ENCODE measurements at places on chromosomes 3 and 15.

- DNase-seq = no peak
Measured at GRCh38 chr3:8709801-8710507, 23.6 kb upstream of the CAV3 start.

DNA sequence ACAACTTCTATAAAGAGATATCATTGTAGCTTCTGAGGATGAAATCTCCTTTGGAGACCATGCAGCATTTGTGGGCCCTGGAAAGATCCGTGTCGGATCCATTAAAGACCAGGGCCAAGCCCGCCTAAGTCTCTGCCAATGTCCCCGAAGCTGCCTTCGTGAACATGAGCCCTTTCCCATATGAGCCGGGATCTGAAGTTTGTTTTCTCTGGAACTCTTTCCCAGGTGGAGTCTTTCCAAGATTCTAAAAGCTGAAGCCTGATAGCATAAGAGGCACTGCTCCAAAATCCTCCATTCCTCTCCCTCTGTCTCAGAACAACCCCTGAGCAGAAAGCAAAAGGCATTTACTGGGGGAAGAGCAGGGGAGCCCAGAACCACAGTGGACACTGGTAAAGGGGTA, 274.6 kb downstream of the NTRK3 start:
- DNase-seq = no peak

- no peak for DNase-seq
Measured at GRCh38 chr15:72492733-72493132, 18.6 kb downstream of the ARIH1 start.

DNA sequence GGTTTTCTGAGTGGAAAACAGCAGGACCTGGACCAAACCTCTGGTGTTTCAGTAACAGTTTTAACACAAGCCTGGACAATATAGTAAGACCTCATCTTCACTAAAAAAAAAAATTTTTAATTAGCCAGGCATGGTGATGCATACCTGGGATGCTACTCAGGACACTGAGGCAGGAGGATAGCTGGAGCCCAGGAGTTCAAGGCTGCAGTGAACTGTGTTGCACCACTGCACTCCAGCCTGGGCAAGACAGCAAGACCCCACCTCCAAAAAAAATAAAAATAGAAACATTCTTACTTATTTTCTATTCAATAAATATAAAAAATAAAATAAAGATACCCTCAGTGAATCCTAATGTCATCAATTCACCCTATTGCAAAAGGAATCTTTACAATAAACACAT, 21.5 kb downstream of the ULK4 start:
- no peak for DNase-seq

- no peak for DNase-seq
Measured at GRCh38 chr3:77825001-77825827, 785.3 kb downstream of the ROBO2 start.

GRCh38 chr3:1661839-1662238, 436.8 kb upstream of the CNTN4 start:
- DNase-seq = no peak

DNA sequence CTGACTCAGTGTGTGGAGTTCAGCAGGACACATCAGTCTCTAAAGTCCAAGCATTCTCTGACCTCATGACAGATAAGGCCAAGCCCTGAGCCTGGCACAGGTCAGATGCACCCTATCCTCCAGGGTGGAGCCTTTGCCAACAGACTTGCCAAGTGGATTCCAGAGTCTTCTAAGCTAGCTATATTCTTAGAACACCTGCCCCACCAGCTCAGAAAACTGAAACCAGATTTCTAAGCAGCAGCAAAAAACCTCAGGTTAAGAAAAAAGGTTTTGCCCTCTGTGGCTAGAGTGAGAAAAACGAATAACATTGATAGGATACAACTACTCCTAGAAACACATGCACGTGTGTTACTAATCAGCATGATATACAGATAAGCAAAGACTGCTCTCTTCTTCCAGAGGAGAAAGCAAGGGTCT, 11.6 kb downstream of the RMDN3 start:
- no peak for DNase-seq

DNA sequence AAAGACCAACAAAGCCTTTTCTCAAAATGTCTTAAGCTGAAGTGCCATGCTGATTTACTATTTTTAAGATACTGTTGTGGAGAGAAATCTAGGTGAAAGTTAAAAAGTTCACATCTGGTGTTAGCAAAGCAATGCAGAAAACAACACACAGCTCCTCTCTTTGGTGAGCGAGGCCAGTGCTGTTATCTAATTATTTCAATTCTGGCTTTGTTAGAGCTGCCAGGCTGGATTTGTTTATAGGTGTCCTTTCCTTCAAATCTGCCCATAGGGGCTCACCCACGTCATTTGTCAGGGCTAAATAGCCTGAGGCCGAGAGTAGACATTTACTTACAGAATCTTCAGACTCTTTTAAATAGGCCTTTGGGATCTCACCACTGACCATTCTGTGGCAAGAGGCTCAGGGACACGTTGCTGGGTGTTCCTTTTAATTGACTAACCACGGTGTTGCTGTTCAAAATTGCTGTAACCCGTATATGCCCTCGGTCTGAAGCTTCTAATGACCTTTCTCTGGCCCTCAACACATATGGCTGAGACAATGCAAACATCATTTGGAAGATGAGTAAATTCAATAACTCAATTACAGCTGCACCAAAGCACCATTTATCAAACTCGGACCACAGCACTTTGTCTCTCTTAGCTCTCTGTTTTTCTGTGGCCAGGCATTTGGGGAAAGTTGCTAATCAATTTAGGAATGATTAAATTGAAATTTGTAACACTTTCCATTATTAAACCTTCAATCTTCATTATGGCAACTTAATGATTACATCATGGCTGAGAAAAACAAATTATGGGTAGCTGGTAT, 152.6 kb downstream of the PDZRN3 start:
- DNase-seq = no peak

GRCh38 chr3:106296062-106296461, 427.2 kb upstream of the CBLB start:
- no peak for DNase-seq

DNA sequence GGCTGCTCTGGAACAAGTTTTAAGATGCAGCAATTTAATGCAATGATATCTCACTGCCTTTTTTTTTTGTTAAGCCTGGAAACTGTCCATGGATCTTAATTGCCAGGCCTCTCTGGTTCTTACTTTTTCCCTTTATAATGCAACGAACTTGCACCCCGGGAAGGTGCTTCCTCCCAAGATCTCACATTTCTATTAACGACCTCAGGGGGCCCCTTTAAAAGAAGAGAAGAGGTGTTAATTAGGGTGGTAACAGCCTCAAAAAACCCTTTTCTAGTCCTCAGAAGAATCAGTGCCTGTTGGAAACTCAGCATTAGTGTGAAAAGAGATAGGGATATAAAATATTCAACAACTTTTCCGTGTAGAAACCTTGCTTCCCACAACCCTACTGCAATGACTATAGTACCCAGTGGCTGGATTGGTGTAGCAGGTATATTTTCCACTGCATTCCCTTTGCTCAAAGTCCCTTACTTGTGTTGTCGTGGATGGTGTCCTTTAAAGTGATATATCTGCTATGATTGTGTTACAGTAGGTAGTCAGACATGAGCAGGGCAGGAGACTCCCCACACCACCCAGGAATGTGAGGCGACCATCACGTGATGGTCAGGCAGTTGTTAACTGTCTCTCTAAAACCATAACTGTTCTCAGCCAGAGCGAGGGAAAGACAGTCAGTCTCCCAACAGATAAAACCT, 121.8 kb downstream of the CTNNB1 start:
- DNase-seq = no peak

GRCh38 chr3:59237121-59237520, 187.3 kb upstream of the CFAP20DC start:
- DNase-seq = no peak

- DNase-seq = no peak
Measured at GRCh38 chr3:71103430-71103921, 480.1 kb downstream of the FOXP1 start.

DNA sequence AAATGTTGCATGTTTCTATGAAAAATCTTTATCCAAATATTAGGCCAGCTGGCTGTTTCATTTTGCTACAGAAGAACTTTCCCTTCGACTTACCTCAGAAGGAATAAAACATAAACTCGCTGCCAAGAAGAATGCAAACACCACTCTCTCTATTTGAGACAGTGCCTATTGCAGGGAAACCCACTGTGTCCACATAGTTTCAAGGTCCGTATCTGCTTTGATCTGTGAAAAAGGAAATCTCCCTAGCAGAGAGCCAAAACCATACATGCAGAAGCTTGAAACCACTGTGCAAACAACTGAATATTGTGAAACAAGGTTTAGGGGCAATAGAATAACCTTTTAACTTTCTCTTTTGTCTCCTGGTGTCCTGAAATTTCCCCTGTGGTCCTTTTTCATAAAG, 35.0 kb upstream of the CAPN7 start:
- DNase-seq = no peak

DNA sequence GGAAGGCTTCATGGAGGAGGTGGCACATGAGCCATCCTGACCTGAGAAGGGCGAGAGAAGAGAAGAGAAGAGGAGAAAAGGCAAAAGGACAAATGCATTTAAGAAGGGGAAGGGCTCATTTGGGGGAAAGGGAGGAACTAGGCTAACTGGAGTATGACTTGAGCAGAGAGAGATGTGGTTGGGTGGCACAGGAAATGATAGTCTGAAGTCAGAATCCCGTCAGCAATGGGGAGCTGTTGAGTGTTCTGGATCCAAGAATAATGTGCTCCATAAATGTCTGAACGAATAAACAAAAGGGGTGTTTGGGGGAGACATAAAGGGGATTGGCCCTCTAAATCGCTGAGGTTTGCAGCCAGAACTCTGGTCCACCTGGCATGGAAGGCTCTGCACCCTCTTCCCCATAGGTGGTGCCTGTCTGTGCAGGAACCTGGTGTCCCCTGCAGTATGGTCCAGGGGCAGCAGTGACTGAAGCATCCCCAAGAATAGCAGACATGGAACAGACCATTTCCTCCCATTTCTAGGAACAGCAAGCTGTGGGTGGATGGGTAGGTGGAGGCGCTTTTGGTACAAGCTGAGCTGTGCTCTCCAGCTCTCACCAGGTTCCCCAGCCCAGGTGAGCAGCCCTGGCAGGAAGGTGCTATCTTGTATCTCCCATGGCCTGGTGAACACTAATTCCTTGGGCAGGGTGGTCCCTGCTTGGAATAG, 15.2 kb downstream of the CORO2B start:
- DNase-seq = no peak

DNA sequence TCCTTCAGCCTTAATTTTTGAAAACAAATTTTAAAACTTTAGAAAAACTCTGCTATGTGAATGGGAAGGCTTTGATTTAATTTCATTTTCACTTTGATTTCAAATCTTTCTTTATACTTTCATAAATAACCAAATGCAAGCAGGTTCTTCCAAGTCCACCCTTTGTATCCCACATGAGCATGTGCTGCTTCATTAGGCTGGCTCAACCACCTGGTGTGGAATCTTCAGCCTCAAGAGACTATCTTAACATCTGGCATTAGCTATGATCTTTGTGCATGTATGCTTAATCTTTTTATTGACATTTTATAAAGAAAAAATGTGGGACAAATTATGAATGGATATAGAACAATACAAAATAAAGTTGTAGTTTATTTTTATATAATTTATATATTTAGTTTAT, 81.8 kb upstream of the MLF1 start:
- no peak for DNase-seq

DNA sequence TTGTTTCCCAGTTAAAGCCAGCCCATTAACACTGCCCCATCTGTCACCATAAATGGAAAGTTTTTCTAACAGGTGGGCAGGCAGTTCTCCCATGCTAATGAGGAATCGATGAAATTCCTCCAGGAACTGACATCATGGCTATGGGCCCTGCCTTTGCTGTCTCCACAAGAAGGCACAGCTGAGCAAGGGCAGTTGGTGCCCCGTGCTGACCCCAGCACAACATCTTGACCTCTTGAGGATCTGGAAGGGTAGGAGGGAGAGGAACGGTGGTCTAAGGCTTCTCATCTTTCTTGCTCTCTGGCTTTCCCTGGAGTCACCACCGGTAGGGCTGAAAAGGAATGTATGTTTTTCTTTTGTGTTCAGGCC, 46.7 kb downstream of the CHCHD6 start:
- DNase-seq = peak; percentile 41

DNA sequence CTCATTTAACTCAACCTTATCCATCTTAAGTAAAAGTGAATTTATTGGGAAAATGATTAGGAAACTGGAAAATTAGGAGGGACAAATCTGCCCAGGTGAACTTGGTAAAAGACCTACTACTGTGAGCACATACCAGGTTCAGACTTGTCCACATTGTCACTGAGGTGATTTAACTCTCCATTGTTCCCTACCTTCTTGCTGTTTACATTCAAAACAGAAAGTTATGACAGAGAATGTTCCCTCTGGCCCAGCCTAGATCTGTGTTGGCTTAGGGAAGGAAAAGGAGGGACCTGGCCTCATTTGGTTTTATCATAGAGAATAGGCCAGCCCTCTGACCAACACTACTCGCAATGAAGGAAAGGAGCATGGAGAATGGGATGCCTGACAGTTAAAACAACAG, 117.6 kb downstream of the SATB1 start:
- DNase-seq = no peak

- DNase-seq = no peak
Measured at GRCh38 chr3:10504171-10505049, 976 bp downstream of the ATP2B2 start.

- DNase-seq = no peak
Measured at GRCh38 chr3:27800261-27800660, 78.1 kb upstream of the EOMES start.

GRCh38 chr3:105965384-105965783, 96.6 kb upstream of the CBLB start:
- DNase-seq = no peak

DNA sequence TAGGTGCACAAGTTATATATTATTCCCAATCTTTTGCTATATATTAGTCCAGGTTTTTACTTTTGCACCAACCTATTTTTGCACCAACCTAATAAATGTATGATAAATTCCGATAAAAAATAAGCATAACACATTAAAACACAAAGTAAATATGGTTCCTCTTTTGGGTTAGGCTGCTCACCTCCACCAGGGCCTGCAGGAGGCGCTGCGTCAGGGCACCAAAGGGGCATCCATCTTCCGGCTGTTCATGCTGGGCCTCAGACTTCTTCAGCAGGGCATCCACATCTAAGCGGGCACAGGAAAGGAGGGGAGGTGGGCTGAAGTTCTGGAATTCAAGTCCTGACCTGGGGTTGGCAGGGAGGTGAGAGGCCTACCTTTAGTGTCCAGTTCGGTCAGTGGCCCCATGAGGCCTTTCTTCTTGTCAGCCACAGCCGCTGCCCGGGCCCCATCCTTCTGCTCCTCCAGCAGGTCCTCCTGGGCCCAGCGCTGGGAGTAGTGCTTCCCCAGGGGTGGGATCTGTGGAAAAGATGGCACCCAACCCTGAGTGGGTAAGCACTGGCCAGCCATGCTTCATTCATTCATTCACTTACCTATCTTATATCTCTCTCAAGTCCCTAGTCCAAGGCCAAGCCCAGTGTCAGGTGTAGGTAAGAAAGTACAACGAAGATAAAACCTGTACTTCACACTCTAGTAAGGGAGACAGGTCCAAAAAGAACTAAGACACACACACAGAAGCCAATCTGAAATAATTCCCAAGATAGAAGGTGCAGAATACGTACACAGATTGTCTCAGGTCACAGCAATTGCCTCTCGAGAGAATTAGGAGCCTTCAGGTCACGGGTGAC, 5.2 kb downstream of the TADA3 start:
- peak; percentile 55 for DNase-seq
